ENCODE measurements at places on chromosomes 5 and 9.

DNA sequence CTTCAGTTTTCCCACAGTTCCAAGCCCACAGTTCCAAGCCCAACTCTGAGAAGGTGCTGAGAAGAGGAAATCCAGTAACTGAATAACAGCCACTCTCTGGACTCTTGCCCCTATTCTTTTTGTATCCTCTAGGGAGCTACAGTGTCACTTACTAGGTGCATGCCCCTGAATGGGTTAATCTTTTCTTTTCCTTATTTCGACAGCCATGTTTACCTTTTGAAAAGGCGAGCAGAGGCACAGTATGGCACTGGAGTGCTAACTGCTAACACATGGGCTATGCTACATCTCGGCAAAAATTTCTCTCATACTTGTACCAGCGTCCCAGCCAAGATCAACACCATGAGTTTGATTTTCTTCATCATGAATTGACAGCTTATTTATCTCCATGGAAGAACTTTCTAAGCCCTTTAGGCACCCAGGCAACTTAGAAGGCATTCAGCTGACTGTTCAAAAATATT is 222.6 kb downstream of the EBF1 start:
- no peak for DNase-seq

- DNase-seq: peak; percentile 42
Observed at GRCh38 chr9:126146254-126147145, 180.1 kb upstream of the MVB12B start.

GRCh38 chr5:146877783-146878475 is 628 bp downstream of the PPP2R2B start:
- DNase-seq: peak; percentile 55

GRCh38 chr9:104758974-104759373 is 5.0 kb upstream of the NIPSNAP3B start:
- DNase-seq: no peak
